ENCODE measurements at places on chromosomes 4 and X. TPM values are rescaled to one million over a fixed set of nuclear protein-coding genes. Genes with fewer than 3 reads are reported as not detected.

- DNase-seq, result no peak
These were observed 492 bp downstream of the GALNT7 start for GRCh38 chr4:173169178-173169427.

GRCh38 chrX:129957241-129958082, 25.0 kb upstream of the BCORL1 start:
- DNase-seq, result no peak

DNA sequence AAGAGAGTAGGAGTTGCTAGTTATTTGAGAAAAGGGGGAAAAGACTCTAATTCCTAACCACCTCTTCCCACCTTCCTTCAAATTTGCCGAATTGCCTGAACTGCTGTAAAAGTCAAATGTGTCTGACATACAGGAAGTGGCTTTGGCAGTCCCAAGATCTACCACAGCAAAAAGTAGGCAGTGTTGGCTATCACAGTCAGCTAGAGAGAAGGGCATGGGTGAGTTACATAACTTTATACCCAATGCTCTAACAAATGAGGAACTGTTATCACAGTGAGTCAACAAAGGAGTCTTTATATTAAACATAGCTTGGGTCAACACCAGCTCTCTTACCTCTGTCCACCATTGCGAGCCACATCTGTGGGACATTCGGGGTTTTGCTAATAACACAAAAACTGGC, 2.4 kb upstream of the MBNL3 start:
- DNase-seq, result no peak

Gene DRP2
- polyA plus RNA-seq, result 0.12 TPM

Gene CPE
- polyA plus RNA-seq, result 0.33 TPM

Gene NEUROG2
- polyA plus RNA-seq, result not detected

DNA sequence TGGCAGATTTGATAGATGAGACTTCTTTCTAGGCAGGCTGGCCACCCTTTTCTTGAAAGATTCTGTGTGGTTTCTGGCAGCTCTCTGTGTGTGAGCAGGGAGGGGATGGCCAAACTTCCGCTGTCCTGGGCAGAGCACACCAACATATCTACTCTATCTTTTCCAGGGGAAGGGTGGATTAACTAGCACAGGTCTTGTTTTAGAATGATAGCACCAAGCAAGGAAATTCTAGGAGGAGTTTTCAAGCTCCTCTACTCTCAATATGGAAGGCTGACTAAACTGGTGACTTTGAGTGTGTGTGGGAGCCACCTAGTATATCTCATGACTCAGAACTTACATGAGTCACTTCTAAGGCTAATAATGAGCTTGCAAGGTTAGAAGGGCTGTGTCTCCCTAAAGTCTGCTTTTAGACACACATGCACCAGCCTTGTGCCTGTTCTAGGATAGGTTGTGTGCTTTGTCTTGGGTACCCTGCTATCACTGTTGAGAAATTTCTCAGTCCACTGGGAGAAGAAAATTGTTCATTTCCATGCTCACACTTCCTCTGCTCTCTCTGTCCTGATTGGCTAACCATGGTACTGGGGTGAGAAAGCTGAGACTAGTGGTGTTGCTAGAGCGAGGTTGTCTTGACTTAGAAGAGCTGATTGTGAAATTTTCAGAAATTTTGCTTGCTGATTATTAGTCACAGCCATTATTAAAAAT, 72.9 kb downstream of the YIPF6 start:
- DNase-seq, result peak; percentile 14

DNA sequence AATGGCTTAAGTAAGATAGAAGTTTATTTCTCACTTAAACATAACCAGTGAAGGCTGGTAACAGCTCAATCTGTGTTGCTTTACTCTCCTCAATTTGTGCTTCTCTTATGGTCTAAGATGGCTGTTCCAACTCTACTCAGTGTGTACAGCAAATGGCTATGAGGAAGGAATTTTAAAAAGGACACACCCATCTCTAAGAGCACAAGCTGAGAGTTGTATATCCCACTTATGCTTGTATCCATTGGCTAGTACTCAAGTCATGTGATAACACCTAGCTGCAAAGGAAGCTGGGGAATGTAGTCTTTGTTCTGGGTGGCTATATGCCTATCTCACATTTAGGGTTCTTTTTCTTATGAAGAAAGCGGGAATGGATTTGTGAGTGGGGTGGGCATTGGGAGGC, 63.3 kb downstream of the GPAT3 start:
- DNase-seq, result no peak

Gene FREM3
- not detected for polyA plus RNA-seq

GRCh38 chrX:8988446-8988845, 45.5 kb downstream of the FAM9B start:
- DNase-seq, result peak; percentile 19

- DNase-seq, result no peak
These were observed 26.5 kb upstream of the TRO start for GRCh38 chrX:54894159-54894558.

GRCh38 chr4:73599182-73599581, 21.1 kb downstream of the RASSF6 start:
- DNase-seq, result no peak

Gene KIAA1210
- not detected for polyA plus RNA-seq

Gene PRSS12
- 139 TPM for polyA plus RNA-seq

Gene ARSD
- polyA plus RNA-seq, result 12.6 TPM

GRCh38 chr4:88967883-88968331, 89.1 kb downstream of the FAM13A start:
- no peak for DNase-seq

GRCh38 chrX:17560385-17560784, 176.9 kb upstream of the SCML1 start:
- no peak for DNase-seq

- no peak for DNase-seq
These were observed 54.3 kb downstream of the CCDC149 start for GRCh38 chr4:24858550-24858949.

DNA sequence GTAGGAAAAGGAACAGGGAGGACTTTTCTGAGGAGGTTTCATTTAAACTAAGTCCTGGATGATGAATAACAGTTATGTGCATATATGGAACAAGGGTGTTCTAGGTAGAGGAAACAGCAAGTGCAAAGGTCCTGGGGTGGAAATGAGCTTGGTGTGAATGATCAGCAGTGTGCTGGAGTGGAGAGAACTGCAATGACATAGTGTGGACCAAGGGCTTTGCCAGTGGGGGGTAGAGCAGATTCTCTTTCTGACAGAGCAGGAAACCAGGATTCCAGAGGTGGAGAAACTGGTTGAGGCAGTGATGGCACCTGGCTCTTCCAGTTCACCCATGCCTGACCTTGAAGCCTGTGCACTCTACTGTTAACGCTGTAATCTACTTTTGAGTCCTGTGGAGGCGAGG, 1.7 kb downstream of the PPP1R3F start:
- no peak for DNase-seq

GRCh38 chr4:185204238-185204910, 574 bp upstream of the CFAP97 start:
- no peak for DNase-seq

GRCh38 chrX:102835504-102836146, 101.4 kb upstream of the RAB40AL start:
- no peak for DNase-seq

GRCh38 chr4:149264093-149264733, 551.4 kb downstream of the IQCM start:
- no peak for DNase-seq

- no peak for DNase-seq
These were observed 171.8 kb upstream of the TTC29 start for GRCh38 chr4:147117431-147117830.

Gene CAPN6
- not detected for polyA plus RNA-seq

Gene SGMS2
- 40.0 TPM for polyA plus RNA-seq

- no peak for DNase-seq
These were observed 19.7 kb downstream of the HTRA3 start for GRCh38 chr4:8289151-8289750.

DNA sequence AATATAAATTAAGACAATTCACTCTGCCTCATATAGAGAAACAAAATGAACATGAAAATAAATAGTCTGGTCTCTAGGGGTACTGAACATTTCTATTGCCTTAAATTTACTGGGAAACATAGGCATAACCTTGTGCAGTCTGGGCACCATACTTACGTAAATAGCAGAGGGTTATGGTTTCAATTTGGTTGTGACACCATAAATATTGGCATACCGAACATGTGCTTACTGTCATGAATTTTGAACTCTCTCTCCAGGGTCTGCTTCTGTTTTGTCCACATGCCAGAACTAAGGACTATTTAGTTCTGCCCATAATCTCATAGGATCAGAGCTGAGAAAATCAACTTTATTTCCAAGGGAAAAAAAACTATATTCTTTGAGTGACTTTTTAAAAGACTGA, 17.6 kb downstream of the PDGFC start:
- DNase-seq, result no peak

GRCh38 chr4:172631832-172632231, 536.8 kb upstream of the GALNT7 start:
- no peak for DNase-seq

GRCh38 chrX:14508025-14508690, 21.2 kb upstream of the GLRA2 start:
- no peak for DNase-seq

GRCh38 chr4:111037591-111038360, 414.9 kb upstream of the PITX2 start:
- DNase-seq, result no peak

Gene KLHL5
- polyA plus RNA-seq, result 77.4 TPM

Gene DCX
- polyA plus RNA-seq, result not detected

Gene GUCY1B1
- 2.2 TPM for polyA plus RNA-seq
